GM23248 (cell line): ENCODE measurements at places on chromosomes 5 and 9. TPM values are rescaled to one million over a fixed set of nuclear protein-coding genes. Genes with fewer than 3 reads are reported as not detected.
A peak's percentile ranks its signal among the peaks of the same experiment; 100 is the strongest.

- DNase-seq = no peak
These were observed 609.1 kb upstream of the GRAMD2B start for GRCh38 chr5:125814119-125814518.

DNA sequence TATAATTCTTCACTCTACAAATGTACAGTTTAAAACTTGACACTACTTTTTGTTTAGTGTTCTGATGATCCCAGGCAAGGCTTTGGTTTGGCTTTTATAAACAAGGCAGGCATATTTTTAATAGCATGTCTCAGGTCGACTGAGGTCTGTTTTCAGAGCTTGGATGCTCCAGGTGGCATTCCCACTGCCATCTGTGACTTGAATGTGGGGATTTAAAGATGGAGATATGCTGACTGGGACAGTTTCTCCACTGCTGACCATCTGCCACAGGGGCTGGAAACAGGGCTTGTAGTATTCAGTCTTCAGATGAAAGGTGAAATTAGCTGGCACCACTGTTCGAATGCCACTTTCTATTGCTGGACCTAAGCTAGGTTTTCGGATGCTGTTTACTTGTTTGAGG lies 1266.2 kb upstream of the CDH18 start:
- no peak for DNase-seq

COL15A1 gene
- total RNA-seq = 16.8 and 17.8 TPM in 2 replicates

CFAP90 gene
- 0.32 TPM in 1 of 2 replicates, not detected in the other for total RNA-seq

PGM5 gene
- total RNA-seq = 0.11 TPM in 1 of 2 replicates, not detected in the other

DNA sequence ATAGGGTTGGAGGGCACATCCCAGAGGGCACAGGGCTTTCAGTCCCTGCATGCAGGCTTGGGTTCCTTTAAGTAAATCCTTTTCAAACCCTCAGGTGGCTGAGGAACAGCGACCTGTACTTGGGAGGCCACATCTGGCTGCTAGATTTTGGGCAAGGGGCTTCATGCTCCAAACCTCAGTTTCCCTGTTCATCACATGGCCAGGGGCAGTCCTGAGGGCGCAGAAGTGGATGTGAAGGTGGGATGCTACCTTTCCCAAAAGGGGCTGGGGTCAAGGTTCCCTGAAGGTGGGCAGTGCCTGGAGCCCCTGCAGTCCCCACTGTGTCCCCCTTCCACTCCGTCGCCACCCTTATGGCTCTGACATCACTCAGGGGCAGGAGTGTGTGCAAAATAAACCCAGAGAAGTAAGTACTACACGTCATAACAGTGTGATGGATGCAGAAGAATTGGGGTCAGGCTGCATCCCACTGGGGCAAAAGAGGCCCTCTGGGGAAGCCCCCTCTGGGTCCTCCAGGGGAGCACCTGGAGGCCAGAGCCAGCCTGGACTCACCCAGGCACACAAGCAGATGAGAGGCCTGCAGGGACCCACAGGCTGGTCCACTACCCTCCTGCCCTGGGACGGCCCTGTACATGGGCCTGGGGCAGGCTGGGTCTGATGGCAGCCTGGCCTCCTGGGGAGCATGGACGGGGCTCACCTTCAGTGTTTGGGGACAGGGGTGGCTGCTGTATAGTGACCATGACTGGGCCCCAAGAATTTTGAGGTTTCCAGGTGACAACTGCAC lies 1.9 kb upstream of the CARD19 start:
- DNase-seq = no peak

DNA sequence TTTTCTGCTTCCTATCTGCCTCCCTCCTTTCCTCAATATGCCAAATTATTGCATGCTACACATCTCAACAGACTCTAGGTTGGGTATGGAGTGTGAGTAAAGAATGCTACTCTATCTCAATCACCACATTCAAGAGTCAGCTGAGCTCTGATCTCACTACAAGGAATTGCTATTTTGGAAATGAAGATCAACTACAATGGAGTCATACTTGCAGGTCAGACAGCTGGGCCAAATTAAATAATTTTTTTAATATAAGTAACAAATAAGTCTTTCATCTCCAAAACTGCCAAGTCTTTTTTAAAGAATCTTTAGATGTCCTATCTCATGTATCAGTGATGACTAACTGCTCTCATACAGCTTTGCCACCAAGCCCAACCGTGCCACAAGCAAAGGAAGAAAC lies 64.0 kb downstream of the DEPDC1B start:
- DNase-seq = peak; percentile 12

CCNJL gene
- total RNA-seq = 0.43 TPM in 1 of 2 replicates, not detected in the other

GRCh38 chr5:90231688-90232087 lies 177.9 kb downstream of the CETN3 start:
- no peak for DNase-seq

GRCh38 chr9:91572044-91572443 lies 148.4 kb upstream of the NFIL3 start:
- no peak for DNase-seq

GRCh38 chr9:68981789-68982188 lies 32.1 kb downstream of the PRKACG start:
- no peak for DNase-seq

CER1 gene
- not detected in 2 replicates for total RNA-seq

GRCh38 chr5:56487528-56488115 lies 254.5 kb upstream of the ANKRD55 start:
- DNase-seq = no peak

GFI1B gene
- total RNA-seq = not detected in 2 replicates

GRCh38 chr5:90803876-90804275 lies 245.3 kb downstream of the ADGRV1 start:
- peak; percentile 48 for DNase-seq

PDGFRB gene
- 189 and 205 TPM in 2 replicates for total RNA-seq

DNA sequence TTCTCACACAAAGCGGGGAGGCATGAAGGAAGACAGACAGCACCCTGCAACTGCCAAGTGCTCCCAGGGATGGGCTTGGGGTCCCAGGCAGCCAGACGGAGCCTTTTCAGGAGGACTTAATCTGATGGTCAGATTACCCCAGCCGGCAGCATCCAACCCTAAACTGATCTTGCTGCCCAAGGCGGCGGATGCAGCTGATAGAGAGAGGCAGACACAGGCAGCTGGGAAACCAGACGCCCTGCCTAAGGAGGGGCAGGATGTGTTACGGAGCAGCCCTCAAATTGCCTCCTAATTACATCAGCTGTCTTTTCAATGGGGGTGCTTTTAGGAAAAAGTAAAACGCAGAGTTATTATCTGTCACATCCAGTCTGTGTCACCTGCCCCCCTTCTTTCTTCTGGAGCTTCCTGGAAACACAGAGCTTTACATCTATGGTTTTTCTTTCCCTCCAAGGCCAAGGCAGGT lies 190.9 kb upstream of the PANK3 start:
- no peak for DNase-seq

DNA sequence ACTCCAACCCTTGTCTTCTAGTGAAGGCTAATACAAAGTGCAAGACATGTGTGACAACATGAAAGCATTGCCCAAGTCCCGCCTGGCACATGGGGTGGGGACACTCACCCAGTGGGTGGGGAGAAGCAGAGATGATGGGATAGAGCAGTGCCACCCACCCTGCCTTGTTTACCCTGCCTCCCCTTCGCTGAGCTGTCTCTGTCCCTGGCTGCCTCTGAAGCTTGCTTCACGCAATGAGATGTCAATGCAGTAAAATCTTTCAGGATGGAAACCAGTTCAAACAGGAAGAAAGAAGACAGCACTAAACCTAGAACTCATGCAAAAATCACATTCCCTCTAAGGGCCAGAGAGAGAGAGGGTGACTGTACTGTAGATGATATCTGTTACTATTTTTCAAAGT lies 148.0 kb downstream of the INSYN2B start:
- DNase-seq = no peak

- DNase-seq = no peak
These were observed at the start of gene ZDHHC11 for GRCh38 chr5:850511-851006. Gene ZDHHC11 (minus strand): TSS chr5:850986. CDS start chr5:850602, 384 bp downstream.

IFNA21 gene
- total RNA-seq = not detected in 2 replicates

DNA sequence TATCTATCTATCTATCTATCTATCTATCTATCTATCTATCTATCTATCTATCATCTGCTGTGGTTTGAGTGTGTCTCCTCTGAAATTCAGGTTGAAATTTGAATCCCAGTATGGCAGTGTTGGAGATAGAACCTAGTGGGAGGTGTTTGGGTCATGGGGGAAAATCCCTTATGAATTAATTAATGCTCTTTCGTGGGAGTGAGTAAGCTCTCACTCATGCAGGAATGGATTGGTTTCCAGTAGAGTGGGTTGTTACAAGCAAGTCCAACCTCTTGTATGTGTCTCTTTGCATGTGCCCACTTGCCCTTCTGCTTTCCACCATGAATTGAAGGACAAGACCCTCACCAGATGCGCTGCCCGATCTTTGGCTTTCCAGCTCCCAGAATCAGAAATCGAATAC lies 113.0 kb downstream of the ANXA1 start:
- no peak for DNase-seq

- DNase-seq = no peak
These were observed 72.8 kb downstream of the NIPSNAP3B start for GRCh38 chr9:104836767-104837166.

DNA sequence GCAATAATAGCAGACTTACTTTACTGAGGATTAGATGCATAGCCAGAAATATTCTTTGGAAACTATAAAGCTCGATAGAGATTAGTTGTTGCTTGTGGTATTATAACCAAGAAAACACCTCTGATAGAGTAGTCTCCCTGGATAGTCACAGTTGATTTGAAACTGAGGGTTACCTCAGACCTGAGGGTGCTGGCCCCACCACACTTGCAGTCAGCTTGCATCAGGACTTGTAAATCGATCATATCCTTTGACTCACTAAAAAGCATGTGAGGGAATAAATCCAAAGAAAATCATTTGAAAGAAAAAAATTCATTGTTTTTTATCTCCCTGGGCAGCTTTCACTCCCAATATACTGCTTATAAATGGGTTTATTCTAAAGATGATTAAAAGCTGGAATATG lies 39.4 kb downstream of the GALNT12 start:
- peak; percentile 17 for DNase-seq

GRCh38 chr5:110572729-110573128 lies 153.7 kb downstream of the TMEM232 start:
- no peak for DNase-seq

TCF7 gene
- total RNA-seq = 1.4 and 2.5 TPM in 2 replicates

- DNase-seq = no peak
These were observed 273.9 kb upstream of the CDH10 start for GRCh38 chr5:24918676-24919075.

DNA sequence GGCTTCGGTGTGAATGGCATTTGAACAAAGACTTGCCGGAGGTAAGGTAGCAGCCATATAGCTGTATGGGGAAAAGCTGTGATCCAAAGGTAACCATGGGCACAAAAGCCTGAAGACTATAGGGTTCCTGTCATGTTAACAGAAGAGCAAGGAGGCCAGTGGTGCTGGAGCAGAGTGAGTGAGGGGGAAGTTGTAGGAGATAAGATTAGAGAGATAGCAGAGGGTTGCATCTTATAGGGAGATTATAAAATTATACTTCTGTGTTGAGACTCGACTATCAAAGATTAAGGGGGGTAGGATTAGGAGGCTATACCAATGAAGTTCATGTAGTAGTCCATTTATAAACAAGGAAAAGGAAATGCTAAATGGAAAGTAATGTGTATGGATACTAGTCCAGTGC lies 3.3 kb downstream of the NCBP1 start:
- DNase-seq = no peak

DNA sequence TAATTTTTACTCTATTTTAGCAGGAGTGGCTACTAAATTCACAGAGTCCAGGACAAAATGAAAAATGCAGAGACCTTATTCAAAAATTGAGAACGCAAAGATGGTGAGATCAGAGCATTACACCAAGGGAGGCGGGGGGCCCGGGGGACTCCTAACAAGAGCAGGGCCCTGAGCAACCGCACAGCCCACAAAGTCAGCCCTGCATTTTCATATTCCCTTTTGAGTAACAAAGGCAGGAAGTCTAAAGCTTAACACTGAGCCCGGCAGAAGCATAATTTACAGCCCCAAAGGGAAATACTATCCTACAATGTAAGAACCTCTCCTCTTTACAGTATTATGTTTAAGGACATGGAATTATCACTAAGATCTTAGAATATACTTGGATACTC lies 69.4 kb downstream of the TLE1 start:
- DNase-seq = no peak

DNA sequence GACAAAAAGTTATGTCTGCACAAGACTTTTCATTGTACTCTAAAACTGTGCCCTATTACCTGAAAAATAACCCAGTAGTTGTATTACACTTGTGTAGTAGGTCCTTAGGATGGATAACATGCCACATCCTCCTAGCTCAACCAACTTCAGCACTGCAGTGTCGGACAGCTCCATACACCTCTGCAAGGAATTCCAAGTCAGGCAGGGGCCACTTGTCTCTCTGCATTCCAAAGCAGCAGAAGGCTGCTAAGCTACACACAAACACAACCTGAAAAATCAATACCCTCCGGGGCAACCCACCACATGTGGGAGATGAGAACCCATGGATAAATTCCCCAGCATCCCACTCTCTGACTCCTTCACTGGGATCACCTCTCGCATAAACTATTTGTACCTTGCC lies 50.2 kb downstream of the MED10 start:
- peak; percentile 31 for DNase-seq

- DNase-seq = peak; percentile 90
These were observed 85.8 kb downstream of the MRPS27 start for GRCh38 chr5:72234265-72234700.

DNA sequence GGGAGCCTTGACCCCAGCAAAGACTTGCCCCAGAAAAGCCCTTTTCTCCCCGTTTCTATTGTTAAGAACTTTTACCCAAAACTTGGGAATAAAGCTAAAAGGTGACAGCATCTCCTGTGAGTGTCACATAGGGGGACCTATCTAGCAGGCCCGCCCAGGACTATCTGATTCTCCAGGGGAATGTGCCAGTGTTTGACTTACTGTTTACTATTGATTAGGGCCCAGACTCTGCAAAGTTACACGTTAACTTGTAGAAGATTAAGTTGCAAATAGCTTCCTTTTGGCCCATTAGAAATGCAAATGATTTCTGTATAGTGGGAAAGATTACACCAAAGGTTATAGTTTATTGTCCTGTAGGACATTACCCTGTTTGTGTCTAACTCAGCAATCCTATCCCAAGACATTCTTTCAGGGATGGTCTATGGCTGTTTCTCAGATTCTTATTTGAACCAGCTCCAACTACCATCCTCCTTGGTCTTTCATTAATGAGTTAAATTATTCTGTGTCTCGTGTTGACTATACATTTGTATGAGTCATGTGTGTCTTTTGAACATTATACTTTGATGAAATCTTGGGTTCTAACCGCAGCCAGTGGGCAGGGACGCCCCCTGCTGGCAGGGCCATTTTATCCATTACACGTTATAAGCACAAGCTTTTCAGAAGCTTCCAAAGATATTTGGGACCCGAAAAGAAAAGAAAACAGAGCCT lies 60.7 kb downstream of the HRH2 start:
- peak; percentile 31 for DNase-seq

SERF1B gene
- 15.7 and 36.5 TPM in 2 replicates for total RNA-seq

- DNase-seq = peak; percentile 10
These were observed 44.5 kb upstream of the CDH6 start for GRCh38 chr5:31148959-31149475.

RLN1 gene
- not detected in 2 replicates for total RNA-seq

DNA sequence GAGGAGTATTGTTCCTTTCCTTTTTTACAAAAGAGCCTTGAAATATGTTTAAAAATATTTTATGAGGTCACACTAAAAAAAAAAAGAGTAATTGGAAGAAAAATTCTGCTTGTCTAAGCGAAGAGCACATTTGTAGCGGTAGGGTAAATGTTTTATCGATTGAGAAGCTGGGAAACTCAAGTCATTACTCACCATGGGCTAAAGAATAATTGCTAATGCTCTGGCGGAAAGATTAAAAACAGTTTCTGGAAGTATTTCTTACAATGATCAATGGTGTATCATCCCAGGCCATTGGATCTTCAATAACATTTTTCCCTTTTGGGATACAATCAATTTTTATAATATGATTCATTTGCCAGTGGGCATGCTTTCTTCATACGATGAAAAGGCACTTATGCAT lies 450.0 kb downstream of the RASEF start:
- DNase-seq = no peak

SLC6A19 gene
- total RNA-seq = not detected in 2 replicates
